ENCODE measurements at places on chromosomes 2 and 18.

GRCh38 chr2:85536479-85536878 is 2.5 kb upstream of the MAT2A start:
- no peak for DNase-seq

DNA sequence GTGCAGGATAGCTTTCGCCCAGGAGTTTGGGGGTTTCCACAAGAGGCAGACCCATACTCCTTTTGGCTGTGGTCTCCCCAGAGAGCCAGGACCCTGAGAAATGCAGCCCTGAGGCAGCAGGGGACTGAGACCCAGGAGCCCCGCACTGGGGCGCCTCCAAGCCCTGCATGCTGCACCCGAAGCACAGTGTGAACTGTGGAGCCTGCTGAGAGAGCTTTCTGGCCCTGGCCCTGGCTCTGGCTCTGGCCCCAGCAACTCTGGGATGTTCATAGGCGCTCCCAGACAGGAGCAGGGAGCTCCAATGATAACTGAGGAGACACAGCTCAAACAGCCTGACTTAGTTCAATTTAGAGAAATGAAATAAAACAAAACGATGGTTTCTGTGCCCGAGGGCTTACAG is 96.4 kb upstream of the TEX51 start:
- no peak for DNase-seq

DNA sequence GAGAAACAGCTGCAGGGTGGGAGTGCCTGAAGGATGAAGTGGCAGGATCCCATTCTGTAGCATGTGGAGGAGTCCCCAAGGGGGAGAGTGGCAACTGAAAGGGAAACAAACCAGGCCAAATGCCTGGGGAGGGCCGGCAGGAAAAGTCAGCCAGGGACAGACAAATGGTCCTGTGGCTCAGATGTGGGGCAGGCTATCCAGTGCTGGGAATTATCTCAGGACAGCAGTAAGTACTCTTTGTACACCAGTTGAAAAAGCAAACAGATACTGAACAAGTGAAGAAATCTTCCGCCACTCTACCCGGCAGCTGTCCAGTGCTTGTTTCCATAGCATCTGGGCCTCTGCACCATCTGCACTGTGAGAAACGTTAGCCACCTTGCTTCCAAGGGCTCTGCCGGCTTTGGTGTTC is 408.9 kb downstream of the LRATD1 start:
- no peak for DNase-seq

- no peak for DNase-seq
Measured at GRCh38 chr18:74288041-74288440, 3.7 kb downstream of the CYB5A start.

DNA sequence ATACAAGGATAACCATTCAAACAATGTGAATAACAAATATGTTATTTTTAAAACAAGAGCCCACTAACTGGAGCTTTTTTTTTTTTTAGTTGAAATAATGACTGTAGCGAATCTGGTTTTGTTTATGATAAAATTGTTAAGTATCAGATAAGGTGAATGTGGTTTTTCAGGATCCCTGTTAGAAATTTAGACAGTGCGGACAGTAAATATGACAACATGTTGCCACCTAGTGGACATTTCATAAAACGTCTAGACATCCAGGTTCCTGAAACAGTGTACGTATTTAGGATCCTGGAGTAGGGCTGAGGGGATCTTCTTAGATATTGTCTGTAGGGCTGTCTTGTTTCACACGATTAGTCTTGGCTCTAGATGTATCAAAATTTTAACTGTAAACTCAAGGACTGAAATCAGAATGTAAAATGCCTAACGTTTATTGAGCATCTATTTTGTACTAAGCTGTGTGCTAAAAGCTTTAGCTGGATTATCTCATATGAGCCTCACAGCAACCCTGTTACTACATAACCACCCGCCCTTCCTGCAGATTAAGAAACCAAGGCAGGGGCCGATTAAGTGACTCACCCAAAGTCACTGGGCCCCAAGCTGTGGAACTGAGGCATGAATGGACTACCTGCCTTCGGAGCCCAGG is 23.9 kb upstream of the CCDC68 start:
- DNase-seq = peak; percentile 14

DNA sequence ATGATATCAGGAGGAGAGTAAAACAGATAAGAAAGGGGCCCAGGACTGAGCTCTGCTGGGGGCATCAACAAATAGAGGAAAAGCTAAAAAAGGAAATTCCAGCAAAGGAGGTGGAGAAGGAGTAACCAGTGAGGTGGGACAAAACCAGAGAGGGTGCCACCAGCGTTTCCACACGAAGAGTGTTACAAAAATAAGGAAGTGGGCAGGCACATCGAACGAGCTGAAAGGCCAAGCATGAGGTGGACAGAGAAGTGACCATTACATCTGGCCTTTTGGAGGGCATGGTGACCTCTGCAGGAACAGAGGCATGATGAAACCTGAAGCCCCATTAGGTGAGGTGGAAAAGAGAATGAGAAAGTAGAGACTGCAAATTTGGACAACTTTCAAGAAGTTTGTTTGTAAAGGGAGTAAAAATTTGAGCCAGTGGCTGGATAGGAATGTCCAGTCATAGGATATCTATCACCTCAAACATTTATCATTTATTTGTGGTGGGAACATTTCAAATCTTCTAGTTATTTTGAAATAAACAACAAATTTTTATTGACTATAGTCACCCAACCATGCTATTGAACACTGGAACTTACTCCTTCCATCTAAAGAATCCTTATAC is 18.4 kb upstream of the VIT start:
- no peak for DNase-seq

DNA sequence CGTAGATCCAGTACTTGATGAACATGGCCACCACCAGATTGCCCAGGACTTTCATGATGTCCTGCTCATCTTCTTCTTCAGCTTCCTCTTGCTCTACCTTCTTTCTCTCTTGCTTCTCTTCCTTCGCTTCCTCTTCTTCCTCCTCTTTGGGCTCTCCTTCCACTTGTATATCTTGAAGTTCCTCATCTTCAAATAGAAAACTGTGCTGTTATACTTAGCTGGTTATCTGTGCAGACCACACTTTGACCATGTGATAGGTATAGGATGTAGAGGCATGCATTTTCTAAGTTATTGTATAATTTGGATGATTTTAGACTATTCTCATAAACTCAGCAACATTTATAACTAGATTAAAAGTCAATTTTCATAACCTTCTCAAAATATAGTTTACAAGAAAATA is 263.4 kb downstream of the NAPG start:
- no peak for DNase-seq

DNA sequence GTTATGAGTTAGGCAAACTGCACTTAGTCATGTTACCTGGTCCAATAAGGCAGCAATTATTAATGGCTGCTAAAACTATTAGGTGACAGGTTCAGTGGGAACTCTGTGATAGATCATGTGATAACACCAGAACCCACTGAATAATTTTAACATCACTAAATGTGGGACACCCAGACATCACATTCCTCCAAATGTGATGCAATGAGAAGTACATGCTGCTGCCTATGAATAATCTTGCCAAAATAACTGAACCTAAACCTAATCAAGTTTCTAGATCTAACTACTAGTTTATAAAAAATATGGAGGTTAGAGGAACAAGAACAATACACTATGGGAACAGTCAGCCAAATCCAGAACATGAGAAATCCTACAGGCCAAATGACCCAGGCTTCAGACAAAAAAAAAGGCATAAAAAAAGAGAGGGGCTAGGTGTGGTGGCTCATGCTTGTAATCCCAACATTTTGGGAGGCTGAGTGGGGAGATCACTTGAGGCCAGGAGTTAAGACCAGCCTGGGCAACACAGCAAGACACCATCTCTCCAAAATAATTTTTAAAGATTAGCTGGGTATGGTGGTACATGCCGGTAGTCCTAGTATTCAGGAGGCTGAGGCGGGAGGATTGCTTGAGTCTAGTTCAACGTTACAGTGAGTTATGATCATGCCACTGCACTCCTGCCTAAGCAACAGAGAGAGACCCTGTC is 7.0 kb upstream of the ACTR2 start:
- DNase-seq = no peak

- no peak for DNase-seq
Measured at GRCh38 chr2:237708491-237708890, 81.1 kb downstream of the LRRFIP1 start.

DNA sequence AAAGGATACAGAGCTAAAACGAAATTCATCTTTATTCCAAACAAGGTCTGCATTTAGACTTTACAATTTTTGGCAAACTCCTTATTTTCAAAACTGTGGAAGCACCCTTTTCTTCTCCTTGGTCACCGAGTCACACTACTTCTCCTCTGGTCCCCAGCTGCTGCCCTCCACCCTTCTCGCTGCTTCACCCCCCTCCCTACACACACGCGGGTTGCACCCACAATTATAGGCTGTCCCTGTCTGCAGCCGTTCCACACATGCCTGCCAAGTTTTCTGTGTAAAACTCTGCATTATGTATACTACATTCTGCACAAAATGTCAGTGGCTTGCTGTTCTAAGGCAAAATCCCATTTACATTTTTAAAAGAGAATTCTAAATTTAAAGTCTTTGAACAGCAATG is 63.5 kb downstream of the PTPN2 start:
- DNase-seq = no peak

DNA sequence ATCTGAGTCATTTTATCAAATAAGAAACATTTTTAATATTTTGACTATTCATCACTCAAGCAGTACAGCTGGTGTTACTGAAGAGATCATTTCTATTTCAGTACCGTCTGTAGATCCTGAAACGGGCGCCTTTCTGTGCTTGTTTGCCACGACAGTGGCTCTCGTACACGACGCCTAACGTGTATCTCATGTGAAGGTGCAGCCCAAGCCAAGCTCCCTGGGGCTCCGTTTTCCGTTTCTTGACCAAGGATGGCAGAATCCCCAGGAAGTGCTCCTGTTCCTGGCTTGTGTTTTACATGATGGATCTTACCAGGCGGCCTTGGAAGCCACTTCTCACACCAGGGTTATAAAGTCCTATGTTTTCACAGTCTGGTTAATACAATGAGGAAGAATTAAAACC is 320.6 kb downstream of the GBX2 start:
- DNase-seq = no peak

GRCh38 chr2:46862514-46862913 is 53.1 kb downstream of the MCFD2 start:
- no peak for DNase-seq

GRCh38 chr2:148067801-148068200 is 46.9 kb downstream of the MBD5 start:
- no peak for DNase-seq

DNA sequence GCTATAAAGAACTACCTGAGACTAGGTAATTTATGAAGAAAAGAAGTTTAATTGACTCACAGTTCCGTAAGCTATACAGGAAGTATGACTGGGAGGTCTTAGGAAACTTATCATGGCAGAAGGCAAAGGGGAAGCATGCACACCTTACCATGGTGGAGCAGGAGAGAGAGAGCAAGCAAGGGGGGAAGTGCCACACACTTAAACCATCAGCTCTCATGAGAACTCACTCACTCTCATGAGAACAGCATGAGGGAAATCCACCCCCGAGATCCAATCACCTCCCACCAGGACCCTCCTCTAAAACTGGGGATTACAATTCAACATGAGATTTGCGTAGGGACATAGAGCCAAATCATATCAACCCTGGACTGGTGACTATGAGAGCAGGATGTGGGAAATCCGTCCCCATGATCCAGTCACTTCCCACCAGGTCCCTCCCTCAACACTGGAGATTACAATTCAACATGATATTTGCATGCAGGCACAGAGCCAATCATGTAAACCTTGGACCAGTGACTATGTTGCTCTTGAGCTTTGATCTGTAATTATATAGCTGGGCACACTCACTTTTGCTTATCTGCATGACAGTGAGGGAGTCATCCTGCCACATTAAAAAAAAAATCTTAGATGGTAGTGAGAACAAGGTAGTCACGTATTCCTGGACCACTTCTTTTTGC is 12.9 kb downstream of the ADAM23 start:
- no peak for DNase-seq
